ENCODE measurements at places on chromosomes 4 and X.

DNA sequence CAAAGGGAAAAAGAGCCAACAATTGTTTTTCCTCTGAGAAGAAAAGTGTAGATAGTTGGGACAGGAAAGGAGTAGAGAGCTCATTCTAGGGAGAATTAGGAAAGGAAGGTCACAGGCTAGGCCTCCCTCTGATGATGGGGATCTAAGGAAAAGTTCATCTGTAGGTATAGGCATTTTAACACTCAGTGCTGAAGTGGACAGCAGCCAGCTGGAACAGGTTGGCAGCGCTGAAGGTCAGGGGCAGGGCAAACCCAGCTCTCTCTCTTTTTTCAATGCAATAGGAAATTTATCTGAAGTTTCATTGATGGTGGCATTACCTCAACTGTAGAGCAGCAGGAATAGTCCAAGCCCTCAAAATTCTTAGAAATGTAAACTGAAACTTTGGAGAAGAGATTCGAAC lies 98.5 kb upstream of the ETNPPL start:
- no peak for DNase-seq

DNA sequence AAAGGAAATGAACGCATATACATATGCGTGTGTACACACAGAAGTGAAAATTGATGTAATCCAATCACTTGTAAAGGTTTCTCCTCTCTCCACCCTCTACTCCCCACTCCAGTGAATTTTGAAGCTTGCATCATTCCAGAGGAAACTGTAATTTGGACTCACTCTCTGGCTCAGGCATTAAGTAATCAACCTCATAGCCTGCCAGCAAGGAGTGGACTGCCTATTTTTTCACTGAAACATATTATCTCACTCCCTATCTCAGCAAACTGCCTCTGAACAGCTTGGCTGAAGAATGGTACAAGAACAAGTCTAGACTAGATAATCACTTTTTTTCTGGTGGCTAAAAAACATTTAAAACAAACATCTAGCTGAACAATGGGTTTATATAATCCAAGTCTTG lies 124.2 kb downstream of the C4orf51 start:
- no peak for DNase-seq

DNA sequence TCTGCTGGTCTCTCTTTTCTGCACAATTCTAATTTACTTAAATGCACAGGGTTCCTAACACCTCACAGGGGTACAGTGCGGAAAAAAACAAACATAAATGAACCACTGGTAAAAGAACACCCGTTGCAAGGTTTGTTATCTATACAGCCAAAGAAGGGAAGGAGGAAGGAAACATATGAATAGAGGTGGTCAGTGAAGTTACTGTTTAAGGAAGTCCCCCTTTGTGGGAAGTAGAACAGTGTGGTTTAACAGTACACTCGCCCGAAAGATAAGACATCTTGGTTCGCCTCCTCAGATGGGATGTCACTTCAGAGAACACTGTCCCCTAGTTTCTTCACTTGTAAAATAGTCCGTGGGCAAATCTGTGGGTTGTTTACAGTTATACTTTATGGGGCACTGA lies 57.5 kb downstream of the TEC start:
- DNase-seq, result no peak

DNA sequence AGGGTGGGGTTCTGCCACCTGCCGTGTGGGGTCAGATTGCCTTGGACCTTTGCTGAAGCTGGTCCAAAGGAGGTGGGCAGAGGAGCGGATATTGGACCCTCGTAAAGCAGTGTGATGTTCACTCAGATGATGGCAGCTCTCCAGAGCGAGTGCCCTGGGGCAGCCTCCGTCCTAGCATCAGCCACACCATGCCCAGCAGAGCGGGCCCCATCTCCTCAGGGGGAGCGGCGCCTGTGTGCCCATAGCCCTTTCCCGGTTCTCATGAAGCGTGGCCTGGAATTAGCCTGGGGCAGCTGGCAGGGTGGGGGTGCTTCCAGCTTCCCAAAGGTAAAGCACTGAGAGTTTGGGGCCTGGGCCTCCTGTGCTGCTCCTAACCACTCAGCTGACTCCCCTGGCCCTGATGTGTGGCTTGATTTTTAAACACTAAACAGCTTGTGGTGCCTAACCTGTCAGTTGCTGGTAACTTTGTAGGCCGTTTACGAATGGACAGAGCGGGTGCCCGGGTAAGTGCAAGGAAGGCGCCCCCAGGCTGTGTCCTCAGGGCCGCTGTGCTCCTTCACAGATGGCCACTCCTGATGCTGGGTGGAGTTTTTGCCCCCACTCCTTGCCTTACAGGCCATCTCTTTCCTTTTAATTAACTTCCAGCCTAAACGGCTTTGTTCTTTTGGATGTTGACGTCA lies 36.0 kb downstream of the NOP14 start:
- no peak for DNase-seq

DNA sequence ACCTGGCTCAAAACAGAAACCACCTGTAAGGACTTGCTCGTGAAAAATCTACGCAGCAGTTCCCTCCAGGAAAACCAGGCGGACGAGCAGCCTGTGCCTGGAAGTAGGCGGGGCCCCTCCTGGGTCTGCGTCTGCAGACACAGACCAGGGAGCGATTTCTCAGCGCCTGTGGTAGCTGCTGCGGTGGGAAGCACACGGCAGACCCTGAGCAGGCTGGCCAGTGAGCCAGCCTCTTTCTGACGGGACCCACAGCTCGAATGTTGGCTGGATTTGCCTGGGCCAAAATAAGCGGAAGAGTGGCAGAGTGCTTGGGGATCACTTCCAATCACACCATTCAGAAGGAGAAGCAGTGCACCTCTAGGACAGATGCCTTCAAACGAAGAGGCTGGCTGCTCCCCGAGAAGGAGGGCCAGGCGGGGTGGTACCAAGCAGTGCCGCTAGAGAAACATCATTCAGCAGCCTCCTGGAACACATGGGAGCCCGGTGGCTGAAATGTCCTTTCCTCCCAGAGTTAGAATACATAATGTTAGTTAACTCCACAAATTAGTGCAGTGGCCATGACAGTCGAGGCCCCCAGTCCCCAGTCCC lies 85.9 kb downstream of the GATB start:
- no peak for DNase-seq

GRCh38 chrX:17839269-17839668 lies 21.8 kb downstream of the RAI2 start:
- no peak for DNase-seq

- DNase-seq, result no peak
These were observed 57.8 kb downstream of the SCFD2 start for GRCh38 chr4:53307819-53308780.

GRCh38 chrX:8711401-8711800 lies 20.5 kb downstream of the ANOS1 start:
- DNase-seq, result no peak

DNA sequence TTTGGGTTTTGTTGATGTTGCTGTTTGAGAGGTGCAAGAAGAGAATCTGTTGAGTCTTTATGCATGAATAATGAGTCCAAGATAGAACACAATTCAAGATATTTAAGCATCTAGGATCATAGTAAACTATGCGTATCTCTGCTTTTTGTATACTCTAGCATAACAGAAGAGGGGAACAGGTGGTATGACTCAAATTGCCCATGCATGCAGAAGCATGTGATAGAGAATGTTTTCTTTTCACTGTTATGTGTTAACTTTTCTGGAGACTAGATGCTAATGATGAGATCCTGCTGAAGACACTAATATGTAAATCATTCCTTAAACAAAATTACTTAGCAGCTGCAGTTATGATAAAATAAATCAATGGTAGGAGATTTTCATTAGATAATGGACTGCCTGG lies 165.3 kb upstream of the FTHL17 start:
- DNase-seq, result no peak

DNA sequence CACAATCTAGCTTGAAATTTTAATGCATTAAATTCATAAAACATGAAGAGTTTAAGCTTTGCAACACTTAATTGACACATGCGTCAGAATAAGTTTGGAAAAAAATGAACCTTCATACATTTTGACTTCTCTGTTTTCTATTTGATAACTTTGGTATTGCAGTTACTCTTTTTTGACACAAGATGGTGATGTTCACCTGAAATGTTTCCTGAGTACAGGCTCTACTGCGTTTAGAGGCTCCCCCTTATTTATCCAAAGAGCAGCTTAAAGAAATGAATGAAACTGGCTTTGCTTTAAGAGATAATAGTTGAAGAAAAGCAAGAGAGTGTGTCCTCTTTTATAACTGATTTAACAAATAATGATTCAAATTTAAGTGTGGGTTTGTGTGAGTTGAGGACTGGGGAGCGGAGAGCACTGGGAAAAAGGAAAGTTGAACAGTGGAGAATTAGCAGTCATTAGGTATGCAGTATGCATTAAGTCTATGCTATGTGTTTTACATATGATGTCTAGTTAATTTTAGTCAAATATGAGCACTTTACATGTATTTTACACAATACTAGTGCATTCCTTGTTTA lies 180.6 kb upstream of the NUDT6 start:
- DNase-seq, result no peak

- no peak for DNase-seq
These were observed 70.0 kb upstream of the FRG1 start for GRCh38 chr4:189870511-189871234.

GRCh38 chrX:114635986-114636385 lies 52.1 kb downstream of the HTR2C start:
- no peak for DNase-seq

All from stimulated activated CD4-positive, alpha-beta T cell treated with anti-CD3 and anti-CD28 coated beads, Interleukin-4, amount 100 ng/mL, for 4 hours (primary cell).